Lung microvascular endothelial cell (primary cell): ENCODE measurements at places on chromosomes 16 and 17.

GRCh38 chr17:78117027-78117981 lies 11.3 kb downstream of the TMC6 start:
- DNase-seq = no peak

DNA sequence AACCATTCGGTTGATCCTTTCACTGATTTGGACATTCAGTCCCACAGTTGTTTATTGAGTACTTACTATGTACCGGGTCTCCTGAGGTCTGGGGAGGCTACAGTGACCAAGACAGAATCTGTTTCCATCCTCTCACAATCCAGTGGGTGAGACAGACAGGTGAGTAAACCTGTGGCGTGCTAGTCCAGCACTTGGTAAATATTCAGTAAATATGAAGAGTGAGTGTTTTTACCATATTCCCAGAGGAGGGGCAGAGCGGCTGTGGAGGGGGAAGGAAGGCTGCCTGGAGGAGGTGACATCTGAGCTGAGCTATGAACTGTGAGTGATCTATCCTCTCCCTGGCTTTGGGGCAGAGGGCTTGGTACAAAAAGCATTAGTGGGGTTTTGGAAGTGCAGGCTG lies 31.4 kb downstream of the CCR7 start:
- DNase-seq = no peak

GRCh38 chr17:48545022-48545375 lies at the start of gene HOXB2:
Gene HOXB2 (minus strand): TSS chr17:48545109. CDS start chr17:48544911, 198 bp downstream.
- peak; percentile 47 for DNase-seq

GRCh38 chr17:75124819-75125162 lies 6.8 kb downstream of the NT5C start:
- DNase-seq = no peak

DNA sequence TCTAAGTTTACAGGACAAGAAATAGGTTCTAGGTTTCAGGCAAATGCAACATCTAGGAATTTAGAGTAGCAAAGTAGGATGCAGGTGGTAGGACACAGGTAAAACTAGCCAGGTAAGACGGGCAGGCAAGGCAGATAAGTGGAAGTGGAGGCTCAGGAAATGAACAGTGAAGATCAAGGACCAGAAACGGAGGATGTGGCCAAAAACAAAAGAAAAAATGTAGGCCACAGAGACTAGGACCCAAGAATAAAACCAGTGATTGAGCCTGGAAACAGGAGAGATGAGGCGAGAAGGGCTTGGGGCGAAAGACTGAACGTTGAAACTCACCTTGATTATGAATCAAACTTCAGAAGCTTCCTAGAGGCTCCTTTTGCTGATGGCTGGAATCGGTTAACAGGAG lies 24.0 kb downstream of the CPSF4L start:
- DNase-seq = no peak

- DNase-seq = no peak
Observed at GRCh38 chr17:76011951-76012350, 11.3 kb downstream of the CDK3 start.

DNA sequence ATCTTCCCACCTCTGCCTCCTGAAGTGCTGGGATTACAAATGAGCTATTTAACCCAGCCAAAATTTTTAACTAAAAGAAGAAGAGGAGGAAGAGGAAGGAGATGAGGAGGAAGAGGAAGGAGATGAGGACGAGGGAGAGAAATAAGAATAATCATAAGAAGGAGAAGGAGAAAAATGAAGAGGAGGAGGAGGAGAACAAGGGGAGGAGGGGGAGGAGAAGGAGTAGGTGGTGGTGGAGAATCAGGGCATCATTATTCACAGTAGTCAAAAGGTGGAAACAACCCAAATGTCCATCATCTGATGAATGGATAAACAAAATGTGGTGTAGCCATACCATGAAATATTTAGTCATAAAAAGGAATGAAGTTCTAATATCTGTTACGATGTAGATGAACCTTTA lies 21.2 kb upstream of the MGAT5B start:
- no peak for DNase-seq

DNA sequence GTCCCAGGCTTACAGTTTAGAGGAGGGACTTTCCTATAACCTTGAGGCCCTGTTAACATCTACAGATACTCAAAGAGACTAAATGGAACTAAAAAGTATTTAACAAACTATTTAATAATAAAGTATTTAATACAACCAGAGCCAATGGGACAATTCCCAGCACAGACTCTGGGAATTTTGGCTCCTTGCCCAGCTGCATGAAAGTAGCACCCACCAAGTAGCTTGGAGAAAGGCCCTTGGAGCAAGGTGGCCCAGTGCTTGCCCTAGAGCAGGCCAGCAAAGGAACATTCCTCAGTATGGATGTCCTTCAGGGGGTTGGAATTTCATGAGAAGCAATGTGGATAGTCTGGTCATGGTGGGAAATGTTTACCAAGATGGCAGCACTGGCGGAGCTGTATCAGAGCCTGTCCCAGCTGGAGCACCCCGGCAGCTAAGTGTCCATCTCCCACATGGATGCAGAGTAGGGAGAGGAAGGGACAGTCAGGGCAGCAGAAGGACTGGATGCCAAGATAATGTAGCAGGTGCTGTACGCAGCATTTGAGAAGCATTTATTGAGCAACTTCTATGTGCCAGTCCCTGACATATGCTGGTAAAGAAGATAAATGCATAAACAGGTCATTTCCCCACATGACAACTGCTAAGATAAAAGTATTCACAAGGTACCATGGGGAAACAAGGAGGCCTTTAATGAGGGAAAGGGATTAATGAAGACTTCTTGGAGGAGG lies 5.2 kb upstream of the SMARCD2 start:
- no peak for DNase-seq

DNA sequence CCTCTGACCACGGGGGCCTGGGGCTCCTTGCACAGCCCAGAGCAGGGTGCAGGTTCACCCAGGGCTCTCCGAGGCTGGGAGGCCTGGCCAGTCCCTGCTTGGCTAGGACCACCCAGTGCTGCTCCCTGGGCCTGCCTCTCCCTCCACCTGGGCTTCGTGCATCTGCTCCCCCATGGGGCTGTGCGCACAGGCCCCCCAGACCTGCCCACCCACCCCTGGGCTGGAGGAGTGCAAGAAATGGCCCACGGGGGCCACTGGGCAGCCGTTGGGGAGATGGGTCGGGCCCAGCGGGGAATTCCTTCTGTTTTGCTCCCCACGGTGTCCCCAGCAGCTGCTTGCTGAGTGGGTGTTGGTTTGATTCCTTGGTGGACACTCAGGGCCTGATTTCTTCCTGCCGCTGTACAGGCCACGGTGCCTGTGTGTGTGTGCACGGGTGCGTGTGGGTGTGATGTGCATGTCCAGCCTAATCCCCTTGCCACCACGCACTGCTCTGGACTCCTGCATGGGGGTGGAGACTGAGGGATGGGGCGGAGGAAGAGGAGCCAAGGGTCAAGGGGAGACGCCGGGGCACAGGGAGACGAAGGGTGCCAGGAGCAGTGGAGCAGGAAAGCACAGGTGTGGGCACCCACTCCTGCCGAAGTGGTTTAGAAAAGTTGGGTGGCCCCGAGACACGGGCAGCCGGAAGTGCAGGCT lies 8.5 kb downstream of the PRSS27 start:
- DNase-seq = no peak

DNA sequence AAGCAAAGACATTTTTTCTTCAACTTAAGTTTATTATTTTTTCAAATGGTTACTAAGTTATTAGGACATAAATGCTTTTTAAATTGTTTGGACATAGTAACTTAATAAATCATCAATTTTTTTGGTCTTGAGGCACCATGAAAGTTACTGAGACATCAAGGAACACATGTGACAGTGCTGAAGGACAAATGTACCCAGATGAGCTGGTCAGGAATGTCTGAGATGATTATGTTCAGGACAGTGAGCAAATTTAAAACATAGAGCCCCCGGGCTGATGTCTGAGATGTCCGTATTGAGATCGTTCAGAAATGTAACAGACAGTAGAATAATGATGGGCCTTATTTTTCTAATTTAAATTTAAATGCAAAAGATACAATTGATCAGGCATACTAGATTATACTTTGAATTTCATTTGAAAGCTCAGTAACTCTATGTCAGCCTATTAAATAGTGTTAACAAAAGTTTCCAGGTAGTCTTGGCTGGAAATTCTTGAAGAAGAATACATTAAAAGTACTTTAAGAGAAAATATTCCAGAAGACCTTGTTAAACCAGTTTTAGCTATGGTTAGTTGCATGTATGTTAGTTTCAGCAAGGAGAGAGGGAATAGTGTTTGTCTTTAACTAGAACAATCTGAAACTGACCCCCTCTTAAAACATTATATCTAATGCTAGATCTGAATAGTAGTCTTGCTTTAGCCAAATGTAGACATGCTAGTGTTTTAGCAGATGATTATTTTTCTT lies 36.4 kb downstream of the SEC14L1 start:
- no peak for DNase-seq

GRCh38 chr17:42414704-42415409 lies 8.2 kb downstream of the CAVIN1 start:
- DNase-seq = peak; percentile 53

DNA sequence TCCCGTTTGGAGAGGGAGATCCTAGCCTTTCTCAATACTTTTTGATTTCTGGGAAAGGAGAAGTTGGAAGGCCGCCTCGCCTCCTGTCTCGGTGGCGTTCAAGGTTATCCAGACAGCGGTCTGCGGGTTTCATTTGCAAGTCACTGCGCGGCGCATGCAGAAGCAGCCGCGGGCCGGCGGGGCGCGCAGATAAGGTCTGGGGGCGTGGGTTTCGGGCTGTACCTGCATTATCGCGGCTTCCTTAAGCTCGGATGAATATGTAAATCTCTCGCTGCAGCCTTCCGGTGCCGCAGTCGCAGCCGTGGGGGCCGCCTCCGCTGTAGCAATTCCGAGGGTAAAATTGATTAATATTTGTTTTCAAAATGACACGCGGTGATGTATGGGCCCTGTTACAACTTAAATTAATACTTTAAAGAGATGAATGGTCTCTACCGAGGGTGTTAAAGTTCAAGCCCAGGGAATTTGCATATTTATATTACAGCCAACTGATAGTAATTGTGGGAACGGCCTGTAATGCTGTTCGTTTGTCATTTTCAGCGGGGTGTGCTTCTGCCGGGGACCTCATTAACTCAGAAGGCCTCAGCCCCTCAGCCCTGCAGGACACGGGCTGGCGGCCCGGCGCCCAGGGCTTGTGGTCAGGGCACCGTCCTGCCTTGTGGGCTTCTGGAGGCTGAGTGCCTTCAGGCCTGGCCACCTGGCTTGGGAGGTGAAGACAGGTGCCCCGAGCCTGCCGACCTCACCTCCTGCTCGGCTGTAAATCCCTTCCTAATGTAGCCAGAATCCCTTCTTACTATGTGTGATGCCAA lies 99.4 kb downstream of the CYLD start:
- no peak for DNase-seq

DNA sequence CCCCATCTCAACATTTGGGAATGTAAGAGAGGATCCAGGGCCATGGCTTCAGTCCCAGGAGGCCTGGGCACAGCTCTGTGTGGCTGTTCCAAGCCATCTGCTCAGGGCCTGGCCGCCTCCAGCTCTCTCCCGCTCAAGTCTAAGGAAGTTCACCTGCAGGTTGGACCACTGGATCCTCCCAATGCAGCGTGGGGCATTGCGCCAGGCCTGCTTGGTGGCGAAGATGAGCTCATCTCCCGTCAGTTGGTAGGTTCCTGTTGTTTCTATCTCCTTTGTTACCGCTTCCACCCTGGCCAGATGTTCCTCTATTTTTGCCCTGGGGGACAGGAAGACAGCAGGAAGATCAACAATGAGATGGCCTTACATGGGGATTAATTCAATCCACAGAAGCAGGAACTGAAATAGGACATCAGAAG lies 17.5 kb downstream of the NOS2 start:
- peak; percentile 89 for DNase-seq

DNA sequence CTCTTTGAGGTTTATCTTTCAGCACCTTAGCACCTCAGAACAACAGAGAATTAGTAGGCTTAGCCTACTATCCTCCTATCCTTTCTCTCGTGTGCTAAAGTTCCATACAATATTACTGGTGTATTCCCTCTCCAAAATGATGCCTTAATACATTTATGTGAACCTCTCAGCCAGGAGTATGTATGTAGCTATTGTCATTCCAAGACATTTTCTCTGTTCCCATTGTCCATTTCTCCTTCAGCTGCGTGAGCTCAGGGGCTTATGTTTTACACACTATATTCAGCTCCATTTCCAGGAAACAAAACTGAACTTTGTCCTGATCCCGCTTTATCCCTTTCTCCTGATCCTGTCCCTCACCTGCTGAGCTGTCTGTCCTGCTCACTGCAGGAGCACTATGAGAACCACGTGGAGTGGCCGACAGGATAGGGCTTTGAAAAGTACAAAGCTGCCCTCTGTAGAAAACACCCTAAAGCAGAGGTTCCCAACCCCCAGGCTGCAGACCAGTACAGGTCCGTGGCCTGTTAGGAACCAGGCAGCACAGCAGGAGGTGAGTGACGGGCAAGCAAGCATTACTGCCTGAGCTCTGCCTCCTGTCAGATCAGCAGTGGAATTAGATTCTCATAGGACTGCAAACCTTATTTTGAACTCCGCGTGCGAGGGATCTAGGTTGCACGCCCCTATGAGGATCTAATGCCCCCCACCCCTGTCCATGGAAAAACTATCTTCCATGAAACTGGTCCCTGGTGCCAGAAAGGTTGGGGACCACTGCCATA lies 55.7 kb downstream of the CENPV start:
- no peak for DNase-seq

- no peak for DNase-seq
Observed at GRCh38 chr17:78529251-78529650, 47.9 kb downstream of the DNAH17 start.

DNA sequence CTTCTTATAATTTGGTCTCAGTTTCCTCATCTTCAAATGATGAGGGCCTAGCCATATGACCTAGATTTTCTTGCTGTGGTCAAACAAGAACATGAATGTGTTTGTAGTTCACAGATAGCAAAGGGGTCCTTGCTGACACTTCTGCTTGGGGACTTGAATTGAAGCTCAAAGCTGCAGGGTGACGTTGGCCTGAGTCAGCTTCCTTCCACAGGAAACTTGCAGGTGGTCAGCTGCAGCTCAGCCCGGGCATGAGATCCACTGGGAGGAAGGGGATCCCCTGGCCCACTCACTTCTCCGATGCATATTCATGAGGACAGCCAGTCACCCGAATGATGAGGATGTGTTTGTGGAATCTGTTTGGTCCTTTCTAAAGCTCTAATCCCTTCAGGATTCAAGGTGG lies 42.6 kb upstream of the AXIN2 start:
- DNase-seq = peak; percentile 78

DNA sequence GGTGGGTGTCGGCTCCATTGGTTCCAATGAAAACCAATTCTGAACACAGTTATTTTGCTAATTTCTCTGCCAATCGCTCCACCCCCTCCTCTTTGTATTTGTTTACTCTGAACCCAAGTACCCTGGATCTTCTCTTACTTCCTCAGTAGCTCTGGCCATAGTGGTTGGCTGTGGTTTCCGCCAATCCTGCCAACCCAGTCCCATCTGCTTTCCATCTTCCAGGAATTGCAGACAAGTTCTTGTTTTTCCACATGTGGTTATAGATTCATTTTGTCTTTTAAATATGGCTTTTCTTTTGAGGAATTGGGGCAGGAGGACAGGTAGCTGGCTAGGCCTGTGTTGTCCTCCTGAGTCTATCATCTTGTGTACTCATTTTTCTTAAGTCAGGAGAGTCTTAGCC lies 92.0 kb downstream of the CYLD start:
- no peak for DNase-seq

- DNase-seq = peak; percentile 72
Observed at GRCh38 chr16:57519796-57520360, 16.5 kb downstream of the CCDC102A start.
